IPS DF 19.7 (cell line): ENCODE measurements at places on chromosomes 2 and 18.

GRCh38 chr2:234550511-234551107 is 53.7 kb upstream of the ARL4C start:
- peak; percentile 60 for DNase-seq

DNA sequence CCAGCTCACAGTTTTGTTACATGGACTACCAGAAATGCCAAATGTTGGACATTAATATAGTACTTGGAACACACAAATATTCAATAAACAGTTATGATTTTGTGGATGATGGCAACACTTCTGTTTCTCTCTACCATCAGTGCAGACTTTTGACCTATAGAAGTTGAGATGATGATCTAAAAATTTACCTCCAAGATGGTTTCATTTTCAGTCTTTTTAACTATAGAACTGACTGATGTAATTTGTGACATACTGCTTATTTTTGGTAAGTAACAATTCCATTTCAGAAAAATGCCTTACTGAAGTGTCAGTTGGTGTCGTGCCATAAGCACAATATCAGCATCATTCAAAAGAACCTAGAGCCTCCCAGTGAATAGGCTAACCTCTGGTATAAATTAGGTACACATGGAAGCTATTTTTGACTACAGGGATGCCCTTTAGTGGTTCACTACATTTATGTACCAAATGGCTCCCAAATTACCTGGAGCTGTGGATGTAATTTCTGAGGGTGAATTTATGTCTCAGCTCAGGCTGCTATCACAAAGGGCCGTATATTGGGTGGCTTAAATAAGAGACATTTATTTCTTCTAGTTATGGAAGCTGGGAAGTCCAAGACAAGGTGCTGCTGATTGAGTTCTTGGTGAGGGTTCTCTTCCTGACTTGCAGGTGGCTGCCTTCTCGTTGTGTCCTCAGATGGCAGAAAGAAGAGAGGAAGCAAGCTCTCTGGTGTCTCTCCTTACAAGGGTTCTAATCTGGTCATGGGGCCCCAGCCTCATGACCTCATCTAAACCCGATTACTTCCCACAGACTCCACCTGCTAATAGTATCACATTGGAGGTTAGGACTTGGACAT is 66.5 kb downstream of the ALPK2 start:
- DNase-seq: no peak

DNA sequence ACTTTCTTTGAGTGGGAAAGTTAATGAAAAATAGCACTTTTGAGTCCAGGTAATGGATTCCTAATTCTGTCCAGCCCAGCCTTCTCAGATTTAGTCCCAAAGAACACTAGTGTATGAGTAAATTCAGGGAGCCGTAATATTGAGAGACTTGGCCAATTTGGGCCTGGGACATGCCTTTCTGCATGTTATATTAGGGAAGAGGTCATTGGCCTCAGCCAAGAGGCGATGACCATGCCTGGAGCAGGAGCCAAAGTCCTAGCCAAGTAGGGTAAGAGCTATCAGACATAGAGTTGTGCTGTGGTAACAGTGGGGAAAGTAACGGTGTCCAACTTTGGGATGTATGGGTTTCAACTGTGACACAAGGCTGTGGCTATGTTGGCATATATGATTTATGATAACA is 336.5 kb upstream of the ZNF804A start:
- no peak for DNase-seq

- DNase-seq: no peak
Observed at GRCh38 chr18:61034580-61034979, 298.6 kb upstream of the CDH20 start.

DNA sequence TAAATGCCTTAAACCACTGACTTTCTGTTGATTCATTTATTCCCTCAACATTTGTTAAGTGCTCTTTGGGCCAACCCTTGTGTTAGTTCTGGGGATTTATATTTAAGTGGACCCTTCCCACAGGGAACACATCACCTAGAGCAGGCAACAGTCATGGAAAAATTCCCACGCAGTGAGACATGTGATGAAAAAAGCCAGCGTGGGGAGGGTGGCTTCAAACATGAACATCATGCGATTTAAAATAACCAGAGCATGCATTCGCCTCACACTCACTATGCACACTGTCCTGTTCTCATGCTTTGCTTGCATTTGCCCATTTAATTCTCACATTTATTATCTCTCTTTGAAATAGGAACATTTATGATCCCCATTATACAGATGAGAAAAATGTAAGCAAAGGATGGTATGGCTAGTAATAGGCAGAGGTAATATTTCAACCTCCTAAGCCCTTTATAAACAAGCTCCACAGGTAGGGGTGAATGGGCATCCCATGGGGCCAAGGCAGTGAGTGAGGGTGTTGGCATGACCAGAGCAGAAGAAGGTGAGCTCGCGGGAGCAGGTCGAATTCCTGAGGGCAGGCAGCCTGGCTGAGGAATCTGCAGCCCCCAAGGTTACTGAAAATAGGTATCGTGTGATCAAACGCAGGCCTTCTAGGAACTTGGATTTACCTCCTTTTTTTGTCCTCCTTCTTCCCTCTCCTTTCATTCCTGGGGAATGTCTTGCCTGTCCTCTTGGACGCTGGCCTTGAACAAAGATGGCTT is 297.8 kb downstream of the MYCN start:
- DNase-seq: no peak

GRCh38 chr2:237152361-237152760 is 66.7 kb downstream of the COPS8 start:
- no peak for DNase-seq

DNA sequence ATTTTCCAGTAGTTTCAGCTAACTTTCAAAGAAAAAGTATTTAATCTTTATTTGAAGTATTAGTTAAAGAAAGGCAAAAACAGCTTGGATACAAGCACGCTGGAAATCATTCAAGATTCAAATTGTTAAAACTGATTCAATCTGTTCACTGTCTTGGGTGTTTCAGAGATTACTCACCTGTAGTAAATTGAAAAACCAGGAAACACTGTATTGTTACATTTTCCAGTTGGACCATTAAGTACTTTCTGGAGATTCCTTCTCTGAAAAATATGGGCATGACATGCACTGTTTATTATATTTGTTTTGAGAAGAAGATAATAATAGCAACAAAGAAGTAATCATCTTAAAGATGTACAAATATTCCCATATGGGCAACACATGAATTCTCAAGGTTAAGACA is 196.1 kb downstream of the UBE2E3 start:
- no peak for DNase-seq

GRCh38 chr2:197033222-197033621 is 106.7 kb upstream of the PGAP1 start:
- DNase-seq: no peak

DNA sequence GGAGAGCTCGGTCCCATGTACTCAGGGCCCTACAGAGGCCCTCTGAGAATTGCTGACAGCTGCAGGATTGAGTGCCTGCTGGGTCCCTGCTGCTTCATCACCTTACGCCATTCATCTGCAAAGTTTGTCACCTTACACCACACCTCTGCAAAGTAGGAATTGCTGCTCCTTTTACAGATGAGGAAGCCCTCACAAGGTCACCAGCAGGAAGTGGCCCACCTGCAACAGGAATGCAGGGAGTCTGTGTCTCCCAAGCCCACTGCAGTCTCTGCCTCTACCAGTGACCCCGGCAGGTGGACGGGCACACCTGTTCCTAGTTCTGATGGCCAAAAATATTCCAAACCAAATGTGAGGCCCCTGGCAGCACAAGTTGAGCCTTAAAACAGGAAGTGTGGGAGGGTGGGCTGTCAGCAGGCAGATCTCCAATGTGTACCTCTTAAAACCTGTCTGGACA is 441.4 kb downstream of the NBAS start:
- peak; percentile 82 for DNase-seq

DNA sequence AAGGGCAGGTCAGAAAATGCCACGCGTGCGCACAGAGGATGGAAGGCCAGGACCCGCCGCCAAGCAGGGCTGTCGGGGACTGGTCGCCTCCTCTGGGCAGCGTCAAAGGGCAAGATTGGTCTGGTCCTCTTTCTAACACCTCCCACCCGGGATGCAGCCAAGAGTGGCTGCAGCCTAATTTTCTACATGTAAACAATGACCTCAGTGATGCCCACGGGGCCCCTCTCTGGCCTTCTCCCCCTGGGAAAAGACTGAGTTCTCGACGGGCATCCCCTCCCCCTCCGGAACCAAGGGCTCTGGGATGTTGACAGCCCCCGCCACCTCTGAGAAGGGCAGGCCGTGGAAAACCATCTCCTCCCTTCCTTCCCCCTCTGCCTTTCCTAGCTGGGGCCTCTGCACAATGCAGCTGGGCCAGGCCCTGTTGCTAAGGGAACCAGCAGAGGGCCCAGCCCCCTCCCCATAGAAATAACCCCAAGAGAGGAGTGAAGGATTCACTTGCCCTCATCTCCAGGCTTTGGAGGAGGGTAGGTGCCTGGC is 80.0 kb upstream of the ZNF532 start:
- no peak for DNase-seq

DNA sequence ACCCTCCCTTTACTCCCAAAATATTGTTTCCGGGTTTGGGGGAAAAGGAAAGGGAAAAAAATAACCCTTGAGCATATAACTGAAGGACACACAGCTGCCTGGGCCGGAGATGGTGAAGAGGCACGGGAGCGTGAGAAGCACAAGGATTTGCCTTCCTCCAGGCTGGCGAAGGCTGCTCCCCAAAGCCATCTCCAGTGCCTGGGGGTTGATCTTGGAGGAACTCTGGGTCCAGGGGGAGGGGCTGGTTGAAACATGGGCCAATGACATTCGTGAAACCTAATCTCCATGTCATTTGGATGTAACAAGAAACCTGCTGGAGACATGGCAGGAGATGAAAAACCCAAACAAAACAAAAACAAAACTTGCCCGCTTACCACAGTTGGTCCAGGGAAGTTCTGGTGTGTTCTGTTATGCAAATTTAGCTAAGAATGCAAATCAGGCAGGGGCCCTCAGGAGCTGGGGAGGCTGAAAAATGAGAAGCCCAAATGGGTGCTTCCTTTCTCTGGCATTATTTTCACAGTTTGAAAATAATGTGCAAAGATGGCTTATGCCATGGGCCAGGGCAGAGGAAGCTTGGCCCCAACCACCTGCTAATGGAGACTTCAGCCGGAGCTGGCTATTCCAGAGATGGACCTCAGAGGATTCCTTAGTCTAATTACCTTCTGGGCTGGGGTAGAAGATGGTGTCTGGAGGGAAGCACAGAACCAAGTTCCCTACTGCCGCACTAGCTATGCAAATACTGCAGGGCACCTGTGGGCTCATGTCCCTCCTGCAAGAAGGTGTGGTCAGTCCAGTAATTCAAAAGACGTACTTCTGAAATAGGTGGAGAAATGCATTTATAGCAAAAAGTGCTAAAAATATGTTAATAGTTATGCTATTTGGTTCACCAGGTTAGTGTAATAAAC is 180.9 kb downstream of the BCL2 start:
- peak; percentile 85 for DNase-seq

DNA sequence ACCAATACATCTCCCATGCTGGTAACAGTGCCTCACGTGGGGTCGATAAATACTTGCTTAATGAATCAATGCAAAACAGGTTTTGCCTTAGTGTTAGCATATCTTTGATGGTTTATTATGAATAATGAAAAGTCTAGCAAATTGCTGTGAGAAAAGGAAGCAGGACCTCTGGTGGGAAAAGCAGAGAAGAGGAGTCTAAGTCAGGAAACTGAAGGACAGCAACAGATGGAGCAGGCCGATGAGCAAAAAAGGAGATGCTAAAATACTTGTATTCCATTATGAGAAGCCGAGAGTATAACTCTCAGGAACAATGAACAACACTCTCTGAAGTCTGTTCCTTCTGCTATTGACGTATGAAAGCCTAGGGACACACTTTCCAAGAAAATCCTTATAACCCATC is 555.2 kb upstream of the KLHL29 start:
- DNase-seq: no peak

DNA sequence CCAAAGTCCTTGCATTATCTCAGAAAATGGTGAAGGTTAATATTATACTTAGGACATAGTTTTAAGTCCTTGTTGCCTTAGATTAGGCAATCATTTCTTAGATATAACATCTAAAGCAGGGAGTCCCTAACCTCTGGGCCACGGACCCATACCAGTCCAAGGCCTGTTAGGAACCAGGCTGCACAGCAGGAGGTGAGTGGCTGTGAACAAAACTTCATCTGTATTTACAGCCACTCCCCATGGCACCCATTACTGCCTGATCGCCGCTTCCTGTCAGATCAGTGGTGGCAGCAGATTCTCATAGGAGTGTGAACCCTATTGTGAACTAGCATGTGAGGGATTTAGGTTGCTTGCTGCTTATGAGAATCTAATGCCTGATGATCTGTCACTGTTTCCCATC is 86.5 kb upstream of the MYO3B start:
- no peak for DNase-seq

- no peak for DNase-seq
Observed at GRCh38 chr2:105915005-105915558, 170.4 kb downstream of the NCK2 start.

DNA sequence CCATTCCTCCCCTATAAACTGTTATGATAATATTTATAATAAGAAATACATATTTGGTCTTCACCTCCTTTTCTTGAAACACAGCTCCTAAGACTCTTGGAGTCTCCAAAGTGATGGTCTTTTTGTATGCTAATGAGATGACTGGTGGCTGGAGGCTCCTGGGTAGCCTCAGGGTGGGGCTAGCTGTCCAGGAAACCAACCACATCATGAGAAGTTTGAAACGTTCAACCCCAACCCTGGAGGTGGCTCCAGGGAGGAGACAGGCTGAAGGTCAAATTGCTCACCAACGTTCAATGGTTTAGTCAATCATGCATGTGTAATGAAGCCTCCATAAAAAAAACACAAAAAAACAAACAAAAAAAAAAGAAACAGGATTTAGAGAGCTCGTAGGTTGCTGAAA is 298.7 kb upstream of the MGAT5 start:
- DNase-seq: no peak

- DNase-seq: no peak
Observed at GRCh38 chr2:157444641-157445040, 752 bp upstream of the CYTIP start.

DNA sequence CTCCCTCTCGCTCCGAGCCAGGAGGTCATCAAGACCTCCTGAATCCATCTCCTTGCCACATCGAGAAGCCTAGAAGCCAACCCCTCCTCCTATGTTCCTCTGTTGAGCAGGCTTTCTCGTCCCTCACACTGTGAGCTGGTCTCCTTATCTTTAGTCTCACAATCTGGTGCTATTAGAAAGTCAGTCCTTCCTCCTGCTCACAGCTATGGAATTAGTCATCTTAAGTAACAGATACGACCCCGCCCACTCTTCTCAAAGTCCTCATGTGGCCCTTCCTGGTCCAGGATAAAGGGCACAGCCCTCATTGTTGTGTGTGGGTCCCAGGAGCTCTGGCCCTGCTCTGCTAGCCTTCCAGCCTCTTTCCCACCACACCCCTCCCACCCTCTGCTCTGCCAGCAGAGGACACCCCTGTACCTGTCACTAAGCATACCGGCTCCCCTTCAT is 41.4 kb upstream of the TRIB2 start:
- DNase-seq: no peak
